ENCODE measurements at places on chromosomes 1 and 21.

DNA sequence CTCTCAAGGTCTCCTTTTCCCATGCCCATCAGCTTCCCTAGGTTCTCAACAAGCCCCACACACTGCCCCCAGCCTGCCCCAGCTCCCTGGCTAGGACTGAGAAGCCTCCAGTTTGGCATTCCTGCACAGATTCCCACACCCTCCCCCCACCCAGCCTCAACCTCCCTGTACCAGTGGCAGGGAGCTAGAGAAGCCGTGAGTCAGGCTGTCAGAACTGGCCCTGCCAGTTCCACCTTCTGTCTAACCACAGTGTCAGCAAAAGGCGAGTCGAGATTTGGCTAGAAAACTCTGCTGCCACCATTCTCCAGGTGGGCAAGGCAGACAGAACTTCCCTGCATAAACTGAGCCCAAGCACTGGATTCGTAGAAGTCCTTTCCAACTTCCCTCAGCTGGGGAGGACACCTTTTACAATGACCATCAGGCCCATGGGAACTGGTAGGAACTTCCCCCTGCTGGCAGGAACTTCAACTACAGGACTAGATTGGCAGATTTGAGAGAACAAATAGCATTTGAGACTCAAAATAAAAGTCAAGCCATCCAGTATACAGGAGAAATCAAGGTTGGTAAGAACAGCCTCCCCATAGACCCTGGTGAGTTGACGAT lies 31.0 kb downstream of the TNNT2 start:
- peak; percentile 7 for DNase-seq

DNA sequence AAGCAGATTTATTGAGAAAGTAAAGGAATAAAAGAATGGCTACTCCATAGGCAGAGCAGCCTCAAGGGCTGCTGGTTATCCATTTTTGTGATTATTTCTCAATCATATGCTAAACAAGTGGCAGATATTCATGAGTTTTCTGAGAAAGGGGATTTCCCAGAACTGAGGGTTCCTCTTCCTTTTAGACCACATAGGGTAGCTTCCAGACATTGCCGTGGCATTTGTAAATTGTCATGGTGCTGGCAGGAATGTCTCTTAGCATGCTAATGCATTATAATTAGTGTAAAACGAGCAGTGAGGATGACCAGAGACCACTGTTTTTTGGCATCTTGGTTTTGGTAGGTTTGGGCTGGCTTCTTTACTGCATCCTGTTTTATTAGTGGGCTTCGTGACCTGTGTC lies 16.8 kb upstream of the FMN2 start:
- no peak for DNase-seq

DNA sequence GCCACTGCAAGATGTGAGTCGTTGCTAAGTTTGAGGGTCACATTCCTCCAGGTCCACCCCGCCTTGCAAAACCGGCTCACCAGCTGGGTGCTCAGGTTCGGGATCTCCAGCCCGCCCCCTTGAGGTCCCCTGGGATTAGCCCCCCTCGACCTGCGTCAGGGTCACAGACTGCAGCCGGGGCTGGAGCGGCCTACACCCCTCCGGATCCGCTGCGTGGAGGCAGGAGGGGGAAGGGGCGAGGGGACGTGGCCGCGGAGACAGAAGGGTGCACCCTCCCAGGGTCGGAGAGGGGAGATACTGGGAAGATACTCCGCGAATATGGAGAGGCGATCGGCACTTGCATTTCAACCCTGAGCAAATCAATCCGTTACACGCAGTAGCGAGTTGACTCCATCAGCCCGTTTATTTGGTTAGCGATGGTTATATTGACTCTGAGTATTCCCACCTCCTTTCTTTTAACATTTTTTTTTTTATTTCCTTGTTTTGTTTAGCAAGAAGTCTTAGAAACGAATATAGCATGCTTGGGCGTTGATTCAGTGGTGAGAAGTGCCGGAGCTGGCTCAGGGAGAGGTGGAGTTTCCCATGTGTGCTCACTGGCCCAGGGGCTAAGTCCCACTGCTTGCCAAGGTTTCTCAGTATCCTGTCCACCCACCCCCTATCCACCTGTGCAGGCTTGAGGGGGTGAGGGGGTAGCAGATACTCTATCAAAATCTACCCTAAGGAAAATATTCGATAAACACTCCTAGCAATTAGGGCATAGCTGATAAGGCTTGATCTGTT lies 997 bp downstream of the IFNAR2 start:
- DNase-seq, result peak; percentile 39

- no peak for DNase-seq
These were observed 323.5 kb upstream of the LRRC7 start for GRCh38 chr1:69244211-69244610.

- peak; percentile 39 for DNase-seq
These were observed at the start of gene AGO4 for GRCh38 chr1:35807614-35808449. TSS of gene AGO4 (plus strand) at chr1:35808016. CDS start at chr1:35808417, 401 bp downstream.

DNA sequence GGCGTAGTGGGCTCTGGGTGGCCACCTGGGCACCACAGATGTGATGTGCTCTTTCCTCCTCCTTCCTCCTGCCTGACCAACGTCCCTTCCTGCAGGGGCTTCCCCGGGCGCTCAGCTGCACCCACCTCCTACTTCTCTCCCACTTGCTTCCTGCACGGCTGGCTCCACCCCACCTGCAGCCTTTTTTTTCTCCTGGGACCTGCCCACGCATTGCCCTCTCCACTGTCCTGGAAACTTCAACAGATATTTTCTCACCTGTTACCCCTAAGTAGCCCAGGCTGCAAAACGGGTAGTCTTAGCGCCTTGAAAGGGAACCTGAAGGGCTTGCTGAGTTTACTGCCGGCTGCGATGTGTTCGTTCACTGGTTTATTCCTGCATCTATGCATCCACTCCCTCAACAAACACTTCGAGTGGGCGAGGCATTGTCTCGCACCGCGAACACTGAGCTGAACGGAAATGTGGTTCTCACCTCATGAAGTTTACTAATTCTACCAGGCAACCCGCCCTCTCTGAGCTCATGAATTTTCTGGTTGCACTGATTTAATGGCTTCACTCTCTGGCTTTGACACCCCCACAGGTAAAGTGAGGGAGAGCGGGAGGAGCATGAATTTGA lies 23.6 kb downstream of the ZBTB18 start:
- peak; percentile 36 for DNase-seq

DNA sequence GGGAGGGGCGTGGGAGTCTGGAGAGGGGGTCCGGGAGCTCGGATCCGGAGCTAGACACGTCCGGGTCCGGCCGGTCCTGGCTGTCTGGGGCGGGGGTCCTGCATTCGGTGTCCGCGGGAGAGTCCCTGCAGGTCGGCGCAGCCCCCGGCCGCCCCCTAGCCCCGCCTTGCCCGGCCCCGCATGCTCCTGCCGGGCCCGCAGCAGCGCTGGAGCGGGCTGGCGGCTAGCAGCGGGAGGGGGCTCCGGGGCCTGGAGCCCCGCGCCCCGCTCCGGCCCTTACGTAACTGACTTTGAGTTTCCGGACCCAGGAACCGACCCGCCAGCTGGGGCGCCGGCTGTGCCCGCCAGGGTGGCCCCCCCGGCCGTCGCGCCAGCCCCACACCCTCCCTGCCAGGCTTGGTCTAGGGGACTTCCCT lies 26.9 kb upstream of the EPB41 start:
- DNase-seq, result peak; percentile 28

DNA sequence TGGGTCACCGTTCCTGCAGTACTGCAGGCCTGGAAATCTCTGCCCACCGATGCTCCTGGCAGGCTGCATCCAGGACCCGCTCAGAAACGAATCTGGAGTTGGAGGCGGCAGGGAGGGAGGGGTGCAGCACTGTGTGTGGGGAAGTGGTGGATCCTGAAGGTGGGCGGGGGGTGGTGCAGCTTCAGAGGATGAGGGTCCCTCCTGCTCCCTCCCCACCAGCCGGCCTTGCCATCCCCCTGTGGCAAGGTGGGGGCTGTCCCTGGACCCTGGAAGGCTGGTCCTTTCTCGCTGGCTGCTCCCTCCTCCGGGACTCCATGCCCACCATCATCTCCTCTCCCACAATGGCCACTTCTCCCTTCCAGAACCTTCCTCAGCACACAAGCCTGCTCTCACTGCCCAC lies 60.4 kb downstream of the B3GALT5 start:
- no peak for DNase-seq

GRCh38 chr1:109620401-109620791 lies 759 bp downstream of the AMPD2 start:
- DNase-seq, result no peak

DNA sequence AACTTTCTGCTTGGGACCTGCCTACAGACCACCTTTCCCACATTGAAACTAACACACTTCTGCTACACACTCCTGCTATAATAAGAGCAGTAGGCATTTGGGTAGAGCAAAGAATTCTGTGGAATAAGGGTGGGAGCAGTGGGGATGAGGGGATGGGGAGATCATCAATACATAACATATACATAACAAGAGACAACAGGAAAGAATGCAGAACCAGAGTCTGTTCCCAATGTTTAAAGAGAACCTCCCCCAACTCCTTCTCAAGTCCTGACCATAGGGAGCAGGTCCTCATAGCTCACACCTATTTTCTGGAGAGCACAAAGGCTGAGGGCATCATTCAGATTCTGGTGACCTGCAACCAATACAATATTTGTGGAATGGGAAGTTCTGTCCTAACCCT lies 121.6 kb upstream of the BARHL2 start:
- no peak for DNase-seq

DNA sequence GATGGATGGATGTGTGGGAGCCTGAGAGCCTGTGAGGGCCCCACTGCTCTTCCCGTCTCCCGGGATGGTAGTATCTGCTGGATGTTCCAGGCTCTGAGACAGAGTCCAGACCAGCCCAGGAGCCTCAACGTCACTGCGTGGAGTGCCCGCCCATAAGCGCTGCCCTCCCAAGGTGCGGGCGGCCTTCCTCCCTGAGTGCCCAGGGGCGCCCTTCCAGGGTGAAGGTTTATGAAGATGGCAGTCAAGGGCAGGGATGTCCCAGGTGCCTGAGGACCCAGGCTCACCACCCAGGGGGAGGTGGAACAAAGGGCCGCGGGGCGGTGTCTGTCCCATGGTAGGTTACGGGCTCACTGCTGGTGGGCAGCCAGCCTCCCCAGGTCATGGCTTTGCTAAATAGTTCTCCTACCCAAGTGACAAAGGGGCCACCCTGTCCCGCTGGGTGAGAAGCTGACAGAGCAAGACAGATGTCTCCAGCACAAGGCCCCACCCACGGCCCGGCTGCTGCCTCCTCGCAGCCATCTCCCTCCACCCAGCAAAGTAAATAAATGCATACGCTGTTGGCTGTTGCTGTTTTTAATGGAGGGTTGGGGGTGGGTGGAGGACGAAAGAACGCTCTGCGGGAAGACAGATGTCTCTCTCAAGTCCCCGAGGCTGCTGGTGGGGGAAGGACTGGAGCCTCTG lies 9.0 kb upstream of the GPR153 start:
- no peak for DNase-seq

GRCh38 chr1:203591626-203592025 lies 35.0 kb upstream of the ATP2B4 start:
- no peak for DNase-seq

DNA sequence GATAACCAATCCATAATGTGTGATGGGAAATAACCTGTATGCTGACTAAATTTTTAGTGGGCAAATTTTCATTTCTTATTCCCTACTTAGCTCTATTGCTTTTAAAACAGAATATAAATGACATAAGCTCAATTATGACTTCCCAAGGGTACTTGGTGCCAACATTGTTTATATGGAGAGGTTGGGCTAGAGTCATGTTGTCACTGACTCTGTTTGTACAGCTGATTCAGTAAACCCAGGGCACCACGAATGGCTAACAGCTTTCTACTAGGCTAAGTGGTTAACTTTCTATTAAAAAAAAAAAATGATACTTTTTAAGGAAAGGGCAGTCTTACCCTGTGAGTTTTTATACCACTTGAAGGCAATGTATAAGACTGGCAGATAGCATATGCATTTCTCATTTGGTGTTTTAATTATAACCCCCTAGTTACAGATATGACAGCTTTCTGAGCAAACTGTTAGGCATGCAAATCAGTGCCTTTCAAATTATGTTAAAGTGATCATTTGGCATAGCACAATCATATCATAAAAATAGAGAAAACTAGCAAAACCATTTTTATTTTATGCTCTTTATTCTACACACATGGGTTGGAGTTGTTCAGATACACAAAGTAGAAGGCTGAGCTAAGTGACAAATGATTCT lies 147.1 kb downstream of the DNM3 start:
- DNase-seq, result no peak

- no peak for DNase-seq
These were observed 21.0 kb upstream of the PINK1 start for GRCh38 chr1:20612221-20612746.

DNA sequence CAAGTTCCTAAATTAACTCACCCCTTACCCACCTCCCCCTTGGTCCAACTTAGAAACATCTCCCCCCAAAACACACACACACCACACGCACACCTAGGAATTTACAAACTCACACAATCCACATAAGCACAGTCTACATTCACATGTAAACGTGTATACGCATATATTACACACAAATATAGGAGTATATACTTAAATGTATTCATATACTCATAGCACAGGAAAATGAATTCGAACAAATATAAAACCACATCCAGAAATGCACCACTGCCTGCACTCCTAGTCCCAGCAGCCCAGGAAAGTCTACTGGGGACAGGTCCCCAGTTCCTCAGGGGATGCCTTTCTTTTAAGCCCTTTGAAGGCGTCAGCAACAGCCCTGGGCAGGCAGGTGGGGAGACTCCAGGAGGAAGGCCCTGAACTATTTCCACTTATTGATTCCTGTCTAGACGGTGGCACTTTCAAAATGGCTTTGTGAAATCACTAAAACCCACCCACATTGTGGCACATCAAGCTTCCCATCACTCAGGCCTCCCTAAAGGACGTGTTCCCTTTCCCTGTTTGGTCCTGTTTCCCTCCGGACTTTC lies 3.1 kb upstream of the DMBX1 start:
- no peak for DNase-seq

DNA sequence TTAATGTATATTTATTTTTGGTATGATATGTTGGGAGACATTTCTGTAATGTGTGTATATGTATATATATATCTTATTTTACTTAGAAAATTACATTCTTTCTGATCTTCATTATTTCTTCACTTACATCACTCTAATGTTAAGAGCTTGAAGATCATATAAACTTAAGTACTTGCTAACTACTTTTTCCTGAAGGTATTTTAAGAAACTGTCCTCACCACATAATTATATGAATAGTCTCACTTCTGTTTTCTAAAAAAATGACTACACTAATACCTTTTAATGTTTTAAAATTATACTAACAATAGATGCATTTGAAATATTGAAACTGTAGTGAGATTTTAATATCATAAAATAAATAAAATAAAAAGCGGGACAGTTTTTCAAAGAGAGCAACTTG lies 377.1 kb downstream of the LRRIQ3 start:
- no peak for DNase-seq

DNA sequence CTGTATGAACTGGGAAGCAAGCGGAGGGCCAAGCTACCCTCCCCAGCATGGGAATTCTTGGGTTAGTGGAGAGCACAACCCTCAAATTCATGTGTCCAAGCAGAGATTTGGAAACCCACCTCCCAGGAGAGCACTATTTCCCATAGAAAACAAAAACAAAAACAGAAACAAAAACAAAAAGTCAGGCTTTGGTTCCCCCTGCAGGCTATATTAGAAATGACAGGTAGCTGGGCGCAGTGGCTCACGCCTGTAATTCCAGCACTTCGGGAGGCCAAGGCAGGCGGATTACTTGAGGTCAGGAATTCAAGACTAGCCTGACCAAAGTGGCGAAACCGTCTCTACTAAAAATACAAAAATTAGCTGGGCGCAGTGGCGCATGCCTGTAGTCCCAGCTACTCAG lies 10.8 kb downstream of the MINDY1 start:
- DNase-seq, result peak; percentile 48

All from activated CD4-positive, alpha-beta T cell treated with anti-CD3 and anti-CD28 coated beads, Interleukin-2, Interleukin-6, amounts not matched to agents 100 ng/mL and 50 ng/mL, durations not matched to agents 16 hours and 8 hours (primary cell).